Endothelial cell (in vitro differentiated cells): ENCODE measurements at places on chromosomes 3 and 15.

- DNase-seq = no peak
These were observed 170.1 kb upstream of the ONECUT1 start for GRCh38 chr15:52960283-52960682.

DNA sequence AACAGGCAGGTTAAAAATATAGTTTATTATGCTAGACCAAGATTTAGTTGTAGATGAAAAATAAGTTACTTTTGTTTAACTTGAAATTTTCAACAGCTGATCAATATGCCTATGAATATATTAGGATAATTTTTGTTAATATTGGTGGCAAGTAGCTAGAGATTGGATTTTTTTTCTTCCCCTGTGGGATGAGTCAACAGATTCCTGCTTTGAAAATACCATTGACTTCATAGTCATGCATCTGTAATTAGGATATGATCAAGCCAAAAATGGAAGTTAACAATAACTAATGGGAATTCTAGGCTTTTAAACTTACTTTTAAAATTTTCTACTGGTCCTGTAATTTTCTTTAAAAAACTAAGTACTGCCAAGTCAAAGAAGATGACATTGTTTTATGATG, 211.7 kb downstream of the ZIC1 start:
- no peak for DNase-seq

GRCh38 chr3:186821429-186822387, 15.4 kb upstream of the RFC4 start:
- peak; percentile 15 for DNase-seq

- no peak for DNase-seq
These were observed 66.6 kb downstream of the DUT start for GRCh38 chr15:48397841-48398240.

DNA sequence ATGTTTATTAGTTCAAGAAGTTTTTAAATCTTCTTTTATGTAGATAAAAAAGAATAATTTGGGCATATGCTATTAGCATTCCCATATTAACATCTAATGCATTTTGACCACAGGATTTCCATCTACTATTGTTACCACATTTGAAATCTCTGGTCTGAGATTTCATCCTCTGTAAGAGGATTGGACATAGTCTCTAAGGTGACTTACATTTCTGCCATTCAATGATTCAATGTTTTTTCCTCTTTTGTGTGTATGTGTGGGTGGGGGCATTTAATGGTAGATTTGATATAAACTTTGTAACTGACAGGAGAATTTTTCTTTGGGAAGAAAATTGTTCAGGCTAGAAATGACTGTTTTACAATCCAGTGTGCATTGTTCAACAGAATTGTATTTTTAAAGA, 307.3 kb upstream of the RBMS3 start:
- DNase-seq = no peak

DNA sequence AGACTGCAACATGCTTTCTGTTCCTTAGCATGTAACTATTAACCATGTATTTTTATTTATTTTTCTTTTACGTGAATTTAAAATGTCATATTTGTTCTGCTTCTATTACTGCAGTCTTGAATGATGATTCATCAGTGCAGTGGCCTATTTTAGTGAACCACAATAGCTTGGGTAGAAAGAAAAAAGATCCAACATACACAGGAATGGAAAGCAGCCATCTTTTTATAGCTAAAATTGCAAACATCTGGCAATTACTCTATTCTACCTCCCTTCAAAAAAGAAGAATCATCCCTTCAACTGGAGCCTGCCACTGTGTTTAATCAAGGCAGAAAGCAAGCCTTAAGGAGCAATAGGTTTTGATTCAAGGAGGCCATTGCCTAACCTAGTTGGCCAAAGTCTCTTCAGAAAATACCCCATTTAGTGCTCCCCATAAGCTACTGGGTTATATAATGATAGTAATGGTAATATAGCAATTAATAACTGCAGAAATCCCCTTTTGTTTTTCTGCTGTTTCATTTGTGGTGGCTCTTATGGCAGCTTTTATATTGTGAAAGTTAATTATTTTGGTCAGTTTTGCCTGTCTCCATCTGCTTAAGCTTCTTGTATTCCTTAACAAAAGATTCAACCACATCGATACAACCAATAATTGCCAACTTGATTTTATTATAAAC, 267.3 kb downstream of the LPP start:
- DNase-seq = no peak

GRCh38 chr3:98612587-98612986, 19.2 kb upstream of the CPOX start:
- no peak for DNase-seq

DNA sequence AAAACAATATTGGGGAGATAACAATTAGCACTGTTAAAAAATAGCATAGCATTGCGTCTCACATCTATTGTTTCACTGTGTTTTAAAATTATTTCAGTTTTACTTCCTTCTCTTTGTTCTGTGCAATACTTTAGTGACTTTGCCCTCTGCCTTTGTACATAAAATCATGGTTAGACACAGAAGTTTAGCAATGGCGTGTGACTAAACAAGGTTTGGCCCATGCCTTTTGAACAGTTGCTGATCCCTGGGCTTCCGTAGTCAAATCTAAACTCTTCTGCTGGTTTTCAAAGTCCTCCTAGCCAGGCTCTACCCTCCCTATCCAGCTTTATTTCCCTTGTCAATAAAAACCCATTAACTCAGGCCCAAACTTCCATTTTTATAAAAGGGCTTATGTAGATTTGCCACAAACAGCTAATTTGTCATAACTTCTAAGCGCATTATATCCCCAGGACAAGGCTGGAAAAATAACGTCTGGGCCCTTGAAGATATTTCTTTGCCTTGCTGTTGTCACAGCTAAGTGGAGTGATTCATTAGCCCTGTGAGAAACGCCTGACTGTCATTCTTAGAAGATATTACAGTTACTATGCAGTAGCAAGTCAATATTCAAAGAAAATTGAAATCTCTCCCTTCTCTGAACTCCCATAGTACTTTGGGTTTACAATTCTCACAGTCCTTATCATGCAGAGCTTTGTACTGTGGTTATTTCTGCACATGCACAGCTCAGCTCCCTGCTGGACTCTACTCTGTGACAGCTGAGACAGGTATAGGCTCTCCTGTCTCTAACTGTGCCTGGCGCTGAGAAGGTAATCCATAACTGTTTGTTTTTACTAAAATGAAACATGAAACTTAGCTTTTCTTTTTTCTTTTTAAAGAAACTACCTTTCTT, 123.4 kb upstream of the SLC24A5 start:
- DNase-seq = no peak

- no peak for DNase-seq
These were observed 6.3 kb downstream of the ADGRG7 start for GRCh38 chr3:100615684-100616083.
